ENCODE measurements at places on chromosomes 2 and 18.

DNA sequence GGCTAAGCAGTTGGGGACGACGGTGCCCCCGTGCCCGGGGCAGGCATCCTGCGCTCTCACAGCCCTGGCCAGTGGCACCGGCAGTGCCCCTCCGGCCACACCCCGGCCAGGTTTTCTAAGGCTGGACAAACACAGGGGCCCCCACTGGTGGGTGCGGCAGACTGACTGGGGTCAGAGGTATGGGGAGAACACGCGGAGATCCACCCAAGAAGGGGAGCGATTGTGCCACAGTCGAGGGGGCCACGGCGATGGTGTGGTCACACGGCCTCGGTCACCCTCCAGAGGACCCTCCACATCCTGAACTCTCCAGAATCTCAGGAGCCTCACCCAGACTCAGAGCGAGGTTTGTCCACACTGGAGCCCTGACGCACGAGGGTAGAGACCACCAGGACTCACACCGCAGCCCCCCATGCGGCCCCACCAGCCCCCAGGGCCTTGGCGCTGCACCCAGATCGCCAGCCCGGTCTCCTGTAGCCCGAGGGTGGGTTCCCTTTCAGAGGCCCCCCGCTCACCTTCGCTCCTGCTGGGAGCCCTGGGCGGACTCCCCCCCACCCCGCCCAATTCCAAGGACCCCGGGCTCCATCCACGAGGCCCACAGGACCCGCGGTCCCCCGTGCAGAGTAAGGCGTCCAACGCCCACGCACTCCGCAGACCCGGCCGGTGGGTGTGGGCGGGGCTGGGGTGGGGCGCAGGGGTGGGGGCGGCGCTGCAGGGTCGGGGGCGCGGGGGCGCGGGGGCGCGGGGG lies 15.2 kb downstream of the PDCD1 start:
- DNase-seq = no peak

- DNase-seq = peak; percentile 68
Measured at GRCh38 chr2:186595219-186595618, 5.4 kb downstream of the ITGAV start.

DNA sequence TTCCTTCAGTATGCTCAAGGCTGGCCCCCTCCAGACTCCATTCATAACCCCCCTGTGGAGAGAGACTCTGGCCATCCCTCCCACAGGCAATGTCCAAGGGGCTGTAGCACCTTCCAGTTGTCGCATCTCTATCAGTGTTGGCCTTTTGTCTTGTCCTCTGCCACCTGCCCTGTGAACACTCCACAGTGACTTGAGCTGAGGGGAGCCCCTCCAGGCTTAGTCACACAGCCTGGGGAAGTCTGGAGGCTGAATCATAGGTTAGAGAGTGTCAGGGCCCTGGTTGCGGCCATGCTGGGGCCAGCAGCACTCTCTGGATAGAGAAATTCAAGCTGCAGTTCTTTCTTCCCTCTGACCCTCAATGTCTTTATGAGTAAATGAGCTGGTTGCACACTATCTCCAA lies 64.7 kb downstream of the GYPC start:
- DNase-seq = no peak

DNA sequence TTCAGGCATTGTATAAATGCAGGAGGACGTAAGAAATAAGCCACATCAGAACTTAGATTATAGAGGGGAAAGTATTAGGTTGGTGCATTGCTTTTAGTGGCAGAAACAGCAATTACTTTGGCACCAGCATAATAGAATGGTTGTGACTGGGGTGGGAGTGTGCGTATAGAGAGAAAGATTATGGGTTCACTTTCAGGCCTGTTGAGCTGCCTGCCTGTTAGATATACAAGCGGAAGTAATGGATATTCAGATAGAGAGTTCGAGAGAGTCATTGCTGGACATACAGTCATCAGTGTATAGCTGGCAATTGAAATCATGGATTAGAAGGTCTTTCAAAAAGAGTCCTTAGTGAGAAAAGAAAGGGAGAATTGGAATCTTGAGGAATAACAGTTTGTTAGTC lies 139.2 kb upstream of the MYO3B start:
- no peak for DNase-seq

DNA sequence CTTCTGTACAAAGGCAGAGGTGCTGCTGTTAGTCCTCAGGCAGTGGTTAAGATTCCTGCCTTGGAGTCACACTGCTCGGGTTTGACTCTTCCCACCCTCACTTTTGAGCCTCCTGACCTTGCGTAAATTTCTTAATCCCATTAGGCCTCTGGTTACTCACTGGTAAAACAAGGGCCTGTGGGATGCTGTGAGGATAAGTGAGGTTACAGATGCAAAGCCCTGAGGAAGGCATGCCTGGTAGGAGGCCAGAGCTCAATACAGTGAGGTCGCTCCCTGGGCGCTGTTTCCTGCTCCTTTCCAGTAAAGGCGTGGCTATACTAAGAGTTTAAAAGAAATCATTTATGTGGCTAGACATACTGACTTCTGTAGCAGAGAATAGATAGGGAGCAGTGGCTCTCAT lies 127.5 kb upstream of the TMEM200C start:
- no peak for DNase-seq

DNA sequence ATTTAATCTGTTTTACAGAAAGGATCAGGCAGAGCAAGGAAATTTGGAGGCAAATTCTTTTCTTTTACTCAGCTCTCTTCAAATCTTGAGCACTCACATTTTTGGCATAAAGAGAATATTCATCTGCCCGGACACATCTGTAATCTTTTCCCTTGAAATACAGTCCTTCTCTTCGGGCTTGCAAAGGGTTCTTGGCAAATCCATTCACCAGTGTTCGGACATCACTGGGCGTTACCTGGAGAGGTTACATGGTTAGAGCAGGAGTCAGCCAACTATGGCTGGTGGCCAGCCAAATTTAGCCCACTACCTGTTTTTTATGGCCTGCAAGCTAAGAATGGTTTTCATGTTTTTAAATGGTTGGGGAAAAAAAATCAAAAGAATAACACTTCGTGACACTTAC lies 2.1 kb downstream of the PFN4 start:
- DNase-seq = no peak

- peak; percentile 53 for DNase-seq
Measured at GRCh38 chr2:176130147-176130956, 847 bp downstream of the HOXD8 start.

DNA sequence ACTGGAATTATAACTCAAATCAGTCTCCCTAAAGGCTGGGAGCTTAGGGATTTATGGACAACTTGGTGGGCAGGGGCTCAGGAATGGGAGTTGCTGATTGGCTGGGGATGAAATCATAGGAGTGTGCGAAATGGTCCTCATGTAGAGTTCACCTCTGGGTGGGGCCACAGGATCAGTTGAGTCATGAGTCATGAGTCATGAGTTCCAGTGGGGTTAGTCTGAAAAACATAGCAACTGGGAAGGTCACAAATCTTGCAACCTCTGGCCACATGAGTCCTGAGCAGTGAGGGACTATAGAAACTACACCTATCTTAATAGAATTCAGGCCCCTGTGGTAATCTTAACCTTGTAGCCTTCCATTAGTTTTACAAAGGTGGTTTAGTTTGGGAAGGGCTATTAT lies 383.3 kb downstream of the RBM43 start:
- peak; percentile 65 for DNase-seq

DNA sequence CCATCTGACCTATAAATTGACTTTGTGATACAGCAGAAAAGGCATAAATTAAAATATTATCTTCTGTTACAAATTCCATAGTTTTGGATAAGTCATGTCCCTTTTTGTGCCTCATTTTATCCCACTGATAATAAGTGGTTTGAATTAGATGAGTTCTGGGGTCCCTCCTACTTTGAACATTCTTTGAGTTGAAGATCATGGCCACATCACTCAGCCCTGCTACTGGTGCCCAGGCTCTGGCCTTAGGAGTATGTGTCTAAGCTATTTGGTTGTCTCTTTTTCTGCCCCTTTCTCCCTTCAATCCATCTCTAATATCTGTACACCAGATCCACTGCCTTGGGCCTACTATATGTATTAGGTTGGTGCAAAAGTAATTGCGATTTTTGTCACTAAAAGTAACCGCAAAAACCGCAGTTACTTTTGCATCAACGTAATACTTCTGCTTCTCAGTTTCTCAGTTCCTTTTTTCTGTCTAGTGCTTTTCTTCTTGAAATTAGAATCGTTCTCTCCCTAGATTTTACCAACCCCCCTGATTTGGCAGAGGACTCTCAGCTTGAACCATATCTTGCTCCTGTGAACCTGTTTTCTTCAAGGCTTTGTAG lies 362.5 kb upstream of the TNP1 start:
- DNase-seq = no peak

- DNase-seq = no peak
Measured at GRCh38 chr2:68505603-68506159, 38.3 kb downstream of the APLF start.

- DNase-seq = no peak
Measured at GRCh38 chr2:178018141-178018540, 54.4 kb downstream of the PDE11A start.

GRCh38 chr2:63861220-63861822 lies 19.6 kb downstream of the UGP2 start:
- DNase-seq = peak; percentile 54

DNA sequence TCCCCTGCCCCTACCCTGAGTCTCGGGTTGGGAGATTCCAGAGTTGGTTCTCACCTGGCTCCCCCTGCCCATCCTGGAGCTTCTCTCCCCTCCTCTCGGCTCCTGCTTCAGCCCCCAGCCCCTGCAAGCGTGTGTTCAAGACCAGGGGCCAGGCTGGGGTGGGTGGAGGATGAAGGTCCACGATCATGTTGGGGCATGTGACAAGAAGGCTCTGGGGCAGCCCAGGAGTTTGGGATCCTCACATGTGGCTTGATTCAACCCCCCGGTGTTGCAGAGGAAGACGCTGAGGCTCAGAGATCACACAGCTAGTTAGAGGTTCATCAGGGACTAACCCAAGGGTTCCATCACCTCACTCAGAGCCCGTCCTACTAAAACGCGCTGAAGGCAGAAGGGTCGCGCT lies 14.2 kb upstream of the TUBB6 start:
- DNase-seq = no peak

GRCh38 chr2:120746144-120746543 lies 10.5 kb downstream of the GLI2 start:
- no peak for DNase-seq

- no peak for DNase-seq
Measured at GRCh38 chr2:52960881-52961280, 806.7 kb upstream of the CHAC2 start.

DNA sequence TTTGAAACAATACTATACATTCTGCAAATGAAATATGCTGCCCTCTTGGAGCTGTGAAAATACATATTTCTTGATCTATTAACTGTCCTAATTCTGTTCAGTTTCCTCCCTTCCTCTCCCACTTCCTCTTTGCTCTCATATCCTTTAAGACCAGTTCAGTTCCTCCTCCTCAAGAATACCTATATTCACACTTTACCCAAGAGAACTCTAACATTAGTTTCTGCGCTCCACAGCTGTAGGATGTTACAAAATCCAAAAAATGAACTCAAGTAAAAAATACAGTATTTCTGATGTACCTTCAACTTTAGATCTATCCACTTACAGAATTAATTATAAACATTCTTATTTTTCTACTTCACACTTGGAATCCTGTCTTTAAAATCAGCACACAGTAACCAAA lies 5.4 kb downstream of the ITSN2 start:
- DNase-seq = no peak

DNA sequence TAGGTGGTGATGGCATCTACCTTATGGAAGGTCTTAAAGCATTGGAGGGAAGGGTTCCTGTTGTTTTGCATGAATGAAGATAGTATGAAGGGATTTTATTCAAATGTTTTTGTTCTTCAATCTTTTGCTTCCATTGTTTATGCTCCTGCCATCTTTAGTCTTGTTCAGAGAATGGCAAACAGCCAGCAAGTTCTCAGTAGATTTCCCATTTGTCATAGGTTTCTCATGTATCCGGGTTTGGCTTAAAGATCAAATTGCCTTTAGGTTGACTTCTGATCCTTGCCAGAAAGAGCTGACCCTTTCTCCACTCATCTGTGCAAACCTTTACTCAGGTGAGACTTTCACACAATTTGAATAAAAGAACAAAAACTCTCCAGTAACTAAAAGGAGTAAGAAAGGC lies 44.2 kb upstream of the STAT4 start:
- DNase-seq = no peak

GRCh38 chr2:8003462-8004075 lies 678.3 kb upstream of the ID2 start:
- no peak for DNase-seq

- no peak for DNase-seq
Measured at GRCh38 chr2:30197570-30198192, 33.7 kb upstream of the LBH start.

GRCh38 chr18:24799720-24800119 lies 339.3 kb downstream of the HRH4 start:
- no peak for DNase-seq

All from A172 (cell line).